ENCODE measurements at places on chromosomes 1 and 21. TPM values are rescaled to one million over a fixed set of nuclear protein-coding genes. Genes with fewer than 3 reads are reported as not detected.

Gene C1orf53
- total RNA-seq: 8.9 TPM

Gene HMGN2
- total RNA-seq: 331 TPM

Gene UBE2U
- not detected for total RNA-seq

Gene TARDBP
- total RNA-seq: 35.2 TPM

Gene MROH9
- total RNA-seq: not detected

Gene VPS13D
- 10.4 TPM for total RNA-seq

Gene LHX8
- not detected for total RNA-seq

Gene KRTAP11-1
- total RNA-seq: not detected

Gene FCMR
- total RNA-seq: not detected

Gene SLC6A9
- total RNA-seq: 12.9 TPM

Gene OR2G6
- not detected for total RNA-seq

Gene RGS8
- not detected for total RNA-seq

- no peak for DNase-seq
These were observed 164.8 kb downstream of the TNFSF18 start for GRCh38 chr1:172885971-172886370.

GRCh38 chr1:205062319-205062718 is 19.3 kb downstream of the CNTN2 start:
- DNase-seq: no peak

- DNase-seq: no peak
These were observed 21.4 kb downstream of the OPRD1 start for GRCh38 chr1:28833381-28833780.

- DNase-seq: peak; percentile 75
These were observed 87.5 kb upstream of the SGIP1 start for GRCh38 chr1:66446261-66447001.

- no peak for DNase-seq
These were observed 83.3 kb upstream of the TNR start for GRCh38 chr1:175826705-175827104.

- no peak for DNase-seq
These were observed 69.5 kb downstream of the SERINC2 start for GRCh38 chr1:31482482-31483011.

- no peak for DNase-seq
These were observed 43.5 kb downstream of the RPAP2 start for GRCh38 chr1:92342401-92342800.

GRCh38 chr1:231036416-231036815 is 3.6 kb downstream of the FAM89A start:
- no peak for DNase-seq

DNA sequence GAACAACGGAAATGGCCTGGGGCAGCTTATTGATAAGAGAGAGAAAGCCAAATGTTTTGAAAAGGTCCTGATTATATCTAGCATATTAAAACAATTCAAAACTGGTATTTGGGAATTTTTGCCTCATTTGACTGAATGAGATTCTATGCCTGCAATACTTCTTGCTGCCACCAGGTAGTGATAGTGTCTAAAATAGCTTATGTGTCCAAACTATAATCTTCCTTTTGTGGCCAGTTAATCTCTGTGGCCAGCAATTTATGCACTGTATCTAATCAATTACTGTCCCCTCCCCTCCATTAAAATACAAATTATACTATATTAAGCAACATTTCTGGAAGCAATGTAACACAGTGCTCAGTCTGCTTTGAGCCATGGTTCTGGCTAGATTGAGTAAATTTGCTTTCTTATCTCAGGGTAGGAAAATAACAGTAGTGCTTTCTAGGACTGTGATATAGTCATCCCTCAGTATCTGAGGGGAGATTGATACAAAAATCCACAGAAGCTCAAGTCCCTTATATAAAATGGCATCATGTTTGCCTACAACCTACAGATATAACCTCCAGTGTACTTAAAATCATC is 91.8 kb downstream of the FOXD2 start:
- DNase-seq: no peak

GRCh38 chr21:45293726-45294401 is 6.2 kb upstream of the POFUT2 start:
- no peak for DNase-seq

- DNase-seq: no peak
These were observed 9.8 kb downstream of the ERI3 start for GRCh38 chr1:44345187-44345775.

- no peak for DNase-seq
These were observed 17.4 kb upstream of the SLC22A15 start for GRCh38 chr1:115958866-115959265.

GRCh38 chr1:36951292-36951750 is 83.0 kb downstream of the GRIK3 start:
- DNase-seq: no peak

- no peak for DNase-seq
These were observed 3.9 kb downstream of the SEMA6C start for GRCh38 chr1:151142411-151143056.

DNA sequence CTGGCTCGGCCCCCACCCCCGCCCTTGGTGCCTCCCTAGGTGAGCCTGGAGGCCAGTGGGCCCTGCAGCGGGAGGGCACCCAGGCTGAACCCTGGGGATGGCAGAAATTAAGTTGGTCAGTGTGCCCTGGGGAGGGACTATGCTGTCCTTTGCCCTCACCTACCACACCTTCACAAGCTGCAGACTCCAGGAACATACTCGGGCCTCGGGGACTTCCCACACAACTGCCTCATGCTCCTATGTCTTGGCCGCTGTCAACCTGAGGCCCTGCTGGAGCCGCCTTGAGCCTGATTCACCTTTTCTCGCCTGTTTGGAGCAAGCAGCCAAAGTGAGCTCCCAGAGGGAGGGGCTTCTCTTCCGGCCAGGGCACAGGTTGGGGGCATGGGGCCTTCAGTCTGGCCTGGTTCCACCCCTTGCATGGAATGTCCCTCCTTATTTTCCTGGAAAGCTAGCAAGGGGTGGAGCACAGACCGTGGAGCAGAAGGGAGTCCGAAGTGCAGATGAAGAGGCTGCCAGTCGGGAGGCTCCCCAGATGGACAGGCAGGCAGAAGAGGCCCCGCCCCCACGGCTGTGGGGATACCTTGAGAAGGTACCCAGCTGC is 24.7 kb downstream of the KNCN start:
- no peak for DNase-seq

GRCh38 chr1:234154320-234155251 is 218.7 kb upstream of the COA6 start:
- peak; percentile 85 for DNase-seq

DNA sequence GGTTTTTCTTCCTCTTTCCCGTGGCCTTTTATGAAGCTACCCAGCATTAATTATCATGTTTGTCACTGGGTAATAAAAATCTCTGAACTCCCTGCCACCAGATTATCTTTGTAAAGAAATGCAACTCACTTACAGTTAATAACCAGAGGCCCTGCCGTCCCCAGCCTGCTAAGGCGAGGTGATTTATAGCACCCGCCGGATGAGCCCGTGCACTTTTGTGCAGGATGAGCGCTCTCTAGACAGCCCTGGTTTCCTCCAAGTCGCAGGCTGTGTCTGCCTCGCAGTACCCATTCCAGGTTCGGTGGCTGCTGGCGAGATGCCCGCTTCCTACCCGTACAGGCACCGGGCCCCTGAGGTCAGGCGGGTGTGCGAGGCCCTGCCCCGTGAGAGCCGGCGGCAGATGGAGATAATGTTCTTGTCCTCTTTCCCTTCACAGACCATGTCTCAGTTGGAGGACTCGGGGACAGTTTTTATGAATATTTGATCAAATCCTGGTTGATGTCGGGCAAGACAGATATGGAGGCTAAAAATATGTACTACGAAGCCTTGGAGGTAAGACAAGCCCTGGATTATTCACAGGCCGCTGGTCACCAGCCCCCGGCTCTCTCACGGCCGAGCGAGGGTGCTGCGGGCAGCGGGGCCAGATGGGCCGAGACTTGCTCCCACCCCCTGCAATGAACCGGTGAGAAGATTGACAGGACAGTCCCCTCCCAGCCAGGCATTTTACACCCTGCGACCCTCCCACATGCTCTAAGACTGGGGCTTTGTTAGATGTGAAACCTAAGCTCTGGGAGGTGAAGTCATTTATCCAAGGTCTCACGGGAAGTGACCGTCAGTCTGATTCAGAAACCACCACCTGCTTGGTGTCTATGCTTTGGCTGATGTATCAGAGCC is 28.5 kb upstream of the SELENON start:
- DNase-seq: no peak

DNA sequence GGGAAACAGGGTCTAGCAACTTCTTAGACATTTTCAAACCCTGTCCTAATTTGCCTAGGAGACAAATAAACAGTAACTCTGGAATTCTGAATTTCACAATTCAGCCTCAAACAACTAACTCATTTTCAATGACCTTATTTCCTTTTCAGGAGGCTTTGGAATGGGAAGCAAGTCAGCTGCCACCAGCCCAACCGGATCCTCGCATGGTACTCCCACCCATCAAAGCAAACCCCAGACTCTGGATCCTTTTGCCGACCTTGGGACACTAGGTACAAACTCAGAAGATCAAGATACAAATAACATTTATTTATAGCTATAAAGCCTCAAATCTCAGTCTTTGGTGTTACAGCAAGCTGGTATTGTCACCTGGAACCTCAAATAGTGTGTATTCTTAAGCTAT is 18.9 kb upstream of the LEPR start:
- DNase-seq: no peak

DNA sequence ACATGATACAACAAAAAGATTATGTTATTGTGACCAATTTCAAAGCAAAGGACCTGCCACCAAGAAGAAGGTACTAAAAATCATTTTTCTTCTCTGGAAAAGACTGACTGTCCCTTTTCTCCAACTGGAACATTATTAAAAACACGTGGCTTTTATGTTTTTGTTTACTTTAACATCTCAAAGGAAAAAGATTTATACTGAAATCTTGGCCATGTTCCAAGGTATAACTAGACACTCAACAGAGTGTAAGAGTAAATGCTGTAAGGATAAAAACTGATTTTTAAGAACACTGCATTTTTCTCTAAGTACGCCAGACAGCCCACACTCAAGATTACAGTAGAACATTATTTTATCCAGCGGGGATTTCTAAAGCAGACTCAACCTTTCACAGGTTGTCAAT is 62.1 kb downstream of the BRWD1 start:
- no peak for DNase-seq

DNA sequence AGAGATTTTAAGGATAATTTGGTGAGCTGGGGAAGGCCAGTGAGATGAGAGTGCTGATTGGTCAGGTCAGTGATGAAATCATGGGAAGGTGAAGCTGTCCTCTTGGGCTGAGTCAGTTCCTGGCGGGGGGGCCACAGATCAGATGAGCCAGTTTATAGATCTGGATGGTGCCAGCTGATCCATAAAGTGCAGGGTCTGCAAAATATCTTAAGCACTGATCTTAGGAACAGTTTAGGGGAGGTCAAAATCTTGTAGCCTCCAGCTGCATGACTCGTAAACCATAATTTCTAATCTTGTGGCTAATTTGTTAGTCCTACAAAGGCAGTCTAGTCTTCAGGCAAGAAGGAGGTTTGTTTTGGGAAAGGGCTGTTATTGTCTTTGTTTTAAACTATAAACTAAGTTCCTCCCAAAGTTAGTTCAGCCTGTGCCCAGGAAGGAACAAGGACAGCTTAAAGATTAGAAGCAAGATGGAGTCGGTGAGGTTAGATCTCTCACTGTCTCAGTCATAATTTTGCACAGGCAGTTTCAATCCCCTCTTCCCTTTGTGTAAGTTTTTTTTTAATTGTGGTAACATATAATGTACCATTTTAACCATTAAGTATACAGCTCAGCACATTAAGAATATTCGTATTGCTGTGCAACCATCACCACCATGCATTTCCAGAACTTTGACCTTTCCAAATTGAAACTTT is 39.4 kb downstream of the PTAFR start:
- DNase-seq: no peak

GRCh38 chr1:164755690-164756089 is 196.7 kb downstream of the PBX1 start:
- no peak for DNase-seq

DNA sequence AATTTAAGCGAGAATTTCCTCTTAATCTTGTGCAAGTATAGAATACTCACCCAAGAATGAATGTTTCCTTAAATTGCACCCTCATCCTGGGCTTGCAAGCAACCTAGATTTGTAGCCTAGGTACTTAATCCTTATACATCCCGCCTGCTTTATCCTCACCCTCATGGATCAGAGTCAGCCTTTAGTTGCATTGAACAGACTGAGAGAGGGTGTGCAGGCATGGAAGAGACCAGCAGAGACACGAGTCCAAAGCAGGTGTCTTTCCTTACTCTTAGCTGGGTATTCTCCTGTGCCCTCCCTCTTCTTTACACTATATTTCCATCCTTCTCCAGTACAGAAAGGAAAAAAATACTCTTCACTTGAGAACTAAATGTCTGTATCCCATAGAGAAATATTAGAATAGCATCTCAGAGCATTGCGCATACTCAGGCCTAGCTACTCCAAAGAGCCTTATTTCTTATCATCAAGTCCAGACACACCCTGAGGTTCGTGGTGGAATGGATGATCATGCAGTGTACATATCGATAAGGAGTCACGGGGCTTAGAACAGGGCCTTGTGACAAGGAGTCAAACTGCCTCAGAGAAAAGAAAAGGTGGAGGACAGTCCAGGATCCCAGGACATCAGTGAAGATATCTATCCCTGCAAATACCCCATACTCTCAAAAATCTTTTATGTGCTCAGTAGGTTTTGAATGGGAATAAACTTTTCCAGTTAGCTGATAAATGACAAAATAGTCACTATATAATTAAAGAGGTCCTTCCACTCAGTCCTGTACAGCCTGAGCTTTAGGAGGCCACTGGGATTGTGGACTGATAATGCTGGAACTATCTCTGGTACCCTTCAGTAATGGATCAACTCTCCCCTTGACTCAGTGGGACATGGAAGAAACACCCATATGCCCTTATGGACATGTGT is 297.9 kb downstream of the GRIK1 start:
- no peak for DNase-seq

DNA sequence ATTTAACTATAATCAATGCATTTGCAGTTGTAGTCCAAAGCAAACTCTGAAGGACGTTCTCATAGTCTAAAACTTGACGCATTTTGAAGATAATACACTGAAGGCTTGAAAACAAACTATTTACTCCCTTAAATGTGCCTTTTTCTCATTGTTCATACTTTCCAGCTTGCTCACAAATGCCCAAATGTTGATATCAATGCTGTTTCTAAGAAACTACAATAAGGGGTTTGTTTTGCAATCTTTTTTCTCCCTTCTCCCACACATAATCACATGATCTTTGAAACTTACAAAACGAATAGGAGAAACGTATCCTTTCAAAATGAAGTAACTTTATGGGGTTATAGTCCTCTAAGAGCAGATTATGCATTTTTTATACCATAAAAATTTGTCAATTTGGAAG is 508.7 kb downstream of the DPYD start:
- DNase-seq: no peak

DNA sequence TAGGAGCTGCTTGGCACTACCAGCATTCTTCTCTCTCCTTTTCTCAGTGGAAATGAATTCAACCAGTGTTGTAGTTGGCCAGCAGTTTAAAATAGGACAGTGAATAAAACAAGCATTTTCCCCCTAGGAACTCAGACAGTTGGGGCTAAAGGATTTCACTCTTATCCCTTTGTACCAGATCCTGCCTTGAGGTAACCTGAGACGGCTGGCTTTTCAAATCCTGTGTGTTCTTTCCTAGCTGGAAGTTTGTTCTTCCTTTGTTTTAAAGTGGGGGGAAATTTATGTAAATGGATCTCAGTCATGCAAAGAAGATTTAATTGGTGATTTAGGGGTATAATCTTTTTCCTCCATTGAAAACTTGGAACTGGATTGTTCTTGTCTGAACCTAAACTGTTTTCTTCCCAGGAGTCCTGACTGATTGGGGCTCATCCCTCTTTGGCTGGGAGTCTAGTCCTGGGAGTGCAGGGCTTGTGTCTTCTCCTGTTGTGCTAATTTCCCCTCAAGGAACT is 23.3 kb downstream of the ZP4 start:
- DNase-seq: no peak

GRCh38 chr1:114033216-114033706 is 54.0 kb downstream of the OLFML3 start:
- DNase-seq: peak; percentile 1

GRCh38 chr1:199898654-199899053 is 128.9 kb upstream of the NR5A2 start:
- DNase-seq: no peak

Measured in NCI-H460 (cell line).